ENCODE measurements at places on chromosomes 6 and 20.

GRCh38 chr6:166955865-166956443, 396 bp downstream of the RNASET2 start:
- DNase-seq = peak; percentile 63

- DNase-seq = no peak
Observed at GRCh38 chr6:50047026-50047425, 2.7 kb downstream of the DEFB112 start.

GRCh38 chr20:47676912-47677634, 108.2 kb downstream of the SULF2 start:
- DNase-seq = no peak

DNA sequence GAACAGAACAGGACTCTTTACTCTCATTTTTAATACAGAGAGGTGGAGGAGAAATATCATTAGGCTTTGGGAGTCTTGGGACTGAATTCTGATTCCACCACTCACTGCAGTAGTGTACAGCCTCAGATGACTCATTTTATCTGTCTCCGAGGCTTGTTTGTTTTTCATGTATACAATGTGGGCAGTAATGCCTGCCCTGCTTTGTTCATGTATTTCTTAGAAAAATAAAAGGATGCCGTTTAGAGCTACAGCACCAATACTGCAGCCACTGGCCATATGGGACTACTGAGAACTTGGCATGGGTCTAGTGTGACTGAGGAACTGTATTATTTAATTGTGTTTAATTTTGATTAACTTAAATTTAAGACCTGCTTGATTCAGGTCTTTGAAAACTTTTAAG, 41.2 kb upstream of the JAG1 start:
- no peak for DNase-seq

DNA sequence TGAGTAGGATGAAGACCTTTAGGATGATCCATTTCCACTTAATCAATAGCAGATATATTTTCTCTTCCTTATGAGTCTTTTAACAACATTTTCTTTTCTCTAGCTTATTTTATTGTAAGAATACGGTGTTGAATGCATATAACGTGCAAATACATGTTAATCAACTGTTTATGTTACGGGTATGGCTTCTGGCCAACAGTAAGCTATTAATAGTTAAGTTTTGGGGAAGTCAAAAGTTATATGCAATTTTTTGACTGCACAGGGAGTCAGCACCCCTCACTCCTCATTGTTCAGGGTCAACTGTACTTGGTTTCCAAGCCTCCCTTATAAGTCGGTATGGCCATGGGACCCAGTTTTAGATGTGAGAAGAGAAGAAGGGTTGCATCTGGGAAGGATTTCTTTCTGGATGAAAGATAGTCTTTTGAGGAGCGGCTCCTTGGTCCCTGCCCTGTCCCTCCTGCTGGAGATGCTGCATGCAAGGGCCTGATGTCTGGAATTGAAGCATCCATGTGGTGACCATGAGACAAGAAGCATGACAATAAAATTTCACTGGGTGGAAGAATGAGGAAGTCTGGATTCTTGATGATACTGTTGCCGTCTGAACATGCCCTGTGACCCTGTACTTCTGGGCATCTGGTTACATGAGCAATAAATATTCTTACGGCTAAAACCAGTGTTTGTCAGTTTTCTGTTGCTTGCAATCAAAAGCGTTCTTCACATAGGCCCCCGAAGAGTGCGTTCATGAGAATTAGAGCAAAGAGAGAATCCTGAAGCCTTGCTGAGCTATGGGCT, 194.7 kb upstream of the PMEPA1 start:
- DNase-seq = no peak

GRCh38 chr6:73314577-73315492, 39.2 kb downstream of the DPPA5 start:
- DNase-seq = no peak

- no peak for DNase-seq
Observed at GRCh38 chr6:113344969-113345368, 512.2 kb upstream of the MARCKS start.

- DNase-seq = no peak
Observed at GRCh38 chr6:155561257-155561965, 105.8 kb upstream of the NOX3 start.

DNA sequence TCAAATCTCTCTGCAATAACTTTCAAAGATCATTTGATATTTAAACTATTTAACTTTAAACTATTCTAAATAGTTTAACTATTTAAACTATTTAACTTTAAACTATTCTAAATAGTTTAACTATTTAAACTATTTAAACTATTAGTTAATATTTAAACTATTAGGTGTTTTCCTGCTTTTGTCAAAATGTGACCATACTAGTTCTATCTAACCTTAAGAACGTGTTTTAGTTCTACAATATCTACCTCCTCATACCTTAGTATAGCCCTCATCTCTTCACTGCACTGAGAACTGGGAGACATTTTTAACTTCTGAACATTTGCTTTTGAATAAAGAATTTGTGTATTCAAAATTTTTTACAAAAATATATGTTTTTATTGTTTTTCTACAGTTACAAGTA, 429.1 kb downstream of the ADGRB3 start:
- DNase-seq = no peak

DNA sequence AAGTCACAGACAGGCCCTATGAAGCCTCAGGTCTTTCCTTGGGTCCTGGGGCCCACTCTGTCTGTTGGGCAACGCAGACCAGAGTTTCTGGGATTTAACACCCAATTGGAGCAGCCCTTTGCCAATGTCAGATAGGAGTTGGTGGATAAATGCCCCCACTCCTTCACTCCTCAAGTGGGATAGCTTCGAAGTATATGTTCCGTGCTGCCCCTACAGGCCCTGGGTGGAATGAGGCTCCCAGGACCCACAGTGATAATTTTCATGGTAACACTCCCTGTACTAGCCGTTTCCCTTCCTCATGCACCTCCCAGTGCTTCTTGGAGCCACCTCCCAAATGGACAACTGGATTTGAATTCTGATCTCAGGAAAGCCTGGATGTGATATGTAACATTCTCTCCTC, 145.4 kb downstream of the FOXA2 start:
- no peak for DNase-seq

Data from 8988T (cell line).